Activated CD8-positive, alpha-beta memory T cell treated with anti-CD3 and anti-CD28 coated beads for 1 hour (primary cell): ENCODE measurements at places on chromosomes 12 and 14.

DNA sequence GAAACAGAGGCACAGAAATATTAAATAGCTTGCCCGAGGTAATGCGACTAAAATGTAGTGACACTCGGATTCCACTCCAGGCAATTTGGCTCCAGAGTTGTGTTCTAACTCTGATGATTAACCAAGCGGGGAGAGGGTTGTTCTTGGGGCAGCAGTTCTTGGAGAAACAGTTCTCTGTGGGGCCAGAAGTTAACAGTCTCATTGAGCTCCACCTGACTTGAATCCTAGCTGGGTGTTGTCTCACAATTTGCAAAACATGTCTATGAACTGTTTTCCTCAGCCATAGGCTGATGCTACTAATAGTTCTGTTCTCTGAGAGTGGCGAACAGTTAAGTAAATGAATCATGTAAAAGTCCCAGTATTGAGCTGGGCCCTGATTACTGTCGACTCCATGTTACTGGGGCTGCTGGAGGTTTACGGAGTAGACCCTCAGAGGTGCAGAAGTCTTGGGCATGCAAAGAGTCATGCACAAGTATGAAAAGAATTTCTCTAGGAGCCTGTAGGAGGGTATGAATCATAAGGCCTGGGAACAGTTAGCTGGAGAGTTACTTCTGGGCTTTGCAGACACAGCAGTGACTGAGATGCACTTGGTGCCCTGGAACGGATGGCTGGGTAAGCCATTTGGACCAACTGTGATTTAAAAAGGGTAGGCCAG, 15.4 kb upstream of the NIN start:
- DNase-seq, result no peak

GRCh38 chr12:23767834-23768233, 181.6 kb downstream of the SOX5 start:
- DNase-seq, result no peak

DNA sequence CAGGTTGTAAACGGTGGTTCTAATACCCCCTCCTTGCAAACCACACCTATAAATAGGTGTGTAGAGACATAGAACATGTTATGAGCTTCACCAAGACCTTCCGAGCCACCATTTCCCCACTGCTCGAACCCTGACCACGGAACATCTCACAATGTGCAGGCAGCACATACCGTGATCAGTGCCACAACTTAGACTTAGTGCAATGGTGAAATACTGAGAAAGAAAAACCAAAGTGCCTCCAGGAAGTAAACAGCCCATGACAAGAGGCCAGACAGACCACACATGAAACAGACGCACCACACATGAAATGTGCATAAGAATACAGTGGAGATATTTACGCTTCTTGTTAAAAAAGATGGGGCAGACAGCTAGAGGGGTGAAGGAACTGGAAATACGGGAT, 166.9 kb upstream of the CCND2 start:
- DNase-seq, result no peak

GRCh38 chr12:26631846-26632245, 201.1 kb downstream of the ITPR2 start:
- DNase-seq, result no peak

DNA sequence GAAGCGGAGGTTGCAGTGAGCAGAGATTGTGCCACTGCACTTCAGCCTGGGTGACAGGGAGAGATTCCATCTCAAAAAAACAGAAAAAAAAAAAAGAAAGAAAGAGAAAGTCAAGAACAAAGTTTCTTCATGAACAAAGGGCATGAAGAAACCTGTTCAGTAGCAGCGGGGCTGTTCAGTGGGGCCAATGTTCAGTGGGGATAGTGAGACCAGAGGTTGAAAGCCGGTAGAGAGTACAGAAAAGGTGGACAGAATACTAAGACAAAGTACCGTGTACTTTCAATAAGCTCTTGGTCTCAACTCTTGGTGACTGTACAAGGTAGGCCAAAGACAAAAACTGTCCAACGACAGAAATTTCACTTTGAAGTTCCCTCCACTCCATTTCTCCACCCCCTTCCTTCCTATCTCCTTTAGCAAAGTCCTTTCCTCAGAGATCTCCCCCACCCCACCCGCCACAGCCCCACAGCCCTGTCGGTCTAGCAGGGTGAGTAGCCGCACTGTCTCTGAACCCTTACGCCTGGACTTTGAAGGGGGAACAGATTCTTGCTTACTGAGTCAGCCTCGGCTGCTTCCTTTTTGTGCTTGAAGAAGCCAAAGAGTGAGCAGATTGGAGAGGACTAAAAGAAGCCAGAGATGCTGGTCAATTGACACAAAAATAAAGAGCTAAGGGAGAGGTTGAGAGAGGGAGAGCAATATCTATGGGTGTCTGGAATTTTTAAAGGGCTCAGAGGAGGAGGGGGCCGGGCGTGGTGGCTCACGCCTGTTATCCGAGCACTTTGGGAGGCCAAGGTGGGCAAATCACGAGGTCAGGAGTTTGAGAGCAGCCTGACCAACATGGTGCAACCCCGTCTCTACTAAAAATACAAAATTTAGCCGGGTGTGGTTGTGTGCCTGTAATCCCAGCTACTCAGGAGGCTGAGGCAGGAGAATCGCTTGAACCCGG, 44.2 kb upstream of the FOS start:
- no peak for DNase-seq

GRCh38 chr12:100661300-100661951, 87.9 kb downstream of the GAS2L3 start:
- no peak for DNase-seq

GRCh38 chr12:113852695-113853490, 113.2 kb downstream of the RBM19 start:
- DNase-seq, result no peak

DNA sequence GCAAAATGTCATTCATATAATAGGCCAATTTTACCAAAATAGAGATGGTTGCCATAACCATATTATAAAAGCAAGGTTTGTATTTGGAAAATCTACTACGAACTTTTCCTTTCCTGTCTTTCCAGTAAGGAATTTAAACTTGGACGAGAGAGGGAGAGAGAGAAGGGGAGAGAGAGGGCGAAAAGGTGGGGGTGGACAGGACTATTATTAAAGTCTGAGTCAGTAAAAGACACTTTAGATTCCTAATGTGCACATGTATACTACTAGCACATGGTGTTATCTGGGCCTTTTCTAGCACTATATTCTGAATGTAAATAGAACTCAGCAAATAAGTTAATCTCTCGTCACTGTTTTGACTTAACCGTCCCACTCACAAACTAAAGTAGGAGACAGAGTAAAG, 30.4 kb upstream of the FBLN5 start:
- no peak for DNase-seq

DNA sequence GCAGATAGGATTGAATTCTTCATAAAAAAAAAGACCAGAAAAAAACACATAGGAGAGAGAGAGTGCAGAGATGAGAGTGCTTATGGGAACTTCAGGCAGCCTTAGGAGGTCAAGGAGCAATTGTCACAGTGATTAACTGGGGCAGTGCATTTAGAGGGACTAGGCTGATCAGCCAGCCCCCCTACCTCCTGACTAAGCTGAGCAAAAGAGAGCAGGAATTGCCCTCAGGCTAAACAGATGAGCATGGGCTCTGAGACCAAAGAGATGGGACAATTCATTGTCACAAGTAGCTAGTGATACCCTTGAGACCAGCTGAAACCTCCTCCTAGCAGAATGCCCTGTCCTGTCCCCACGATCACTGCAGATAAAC, 124.0 kb downstream of the BTG1 start:
- no peak for DNase-seq

DNA sequence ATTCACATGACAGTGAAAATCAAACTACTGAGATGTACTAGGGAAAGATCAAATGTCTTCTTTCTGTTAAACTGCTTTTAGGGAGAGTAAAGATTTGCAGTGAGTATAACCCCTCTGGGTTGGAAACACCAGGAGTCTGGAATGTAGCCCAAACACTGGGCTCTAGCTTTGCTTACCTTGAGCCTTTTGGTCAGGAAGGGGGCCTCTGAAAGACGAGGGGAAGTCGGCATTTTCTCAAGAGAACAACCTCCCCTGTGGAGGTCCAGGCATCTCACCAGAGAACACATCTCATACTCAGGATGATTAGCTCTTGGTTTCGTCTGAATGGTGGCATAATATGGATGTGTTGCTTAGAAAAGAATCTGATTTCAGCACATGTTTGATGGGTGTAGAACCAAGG, 169.0 kb downstream of the ZFP36L1 start:
- no peak for DNase-seq

DNA sequence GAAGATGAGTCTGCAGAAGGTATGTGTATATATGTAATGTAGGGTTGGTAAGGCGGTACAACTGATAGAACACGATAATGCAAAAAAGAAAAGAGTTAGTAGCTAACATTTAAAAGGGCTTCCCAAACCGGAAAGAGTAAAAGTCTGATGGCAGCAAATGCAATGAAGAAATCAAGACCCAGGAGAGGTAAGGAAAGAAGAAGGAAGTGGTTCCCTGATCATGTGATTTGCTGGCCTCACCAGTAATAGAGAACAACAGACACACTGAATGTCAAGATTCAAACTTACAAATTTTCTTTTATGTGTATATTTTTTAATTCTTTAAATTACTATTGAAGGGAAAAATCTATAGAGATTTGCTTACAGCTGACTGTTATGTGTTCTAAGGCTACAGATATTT, 18.4 kb downstream of the ZFC3H1 start:
- no peak for DNase-seq

GRCh38 chr12:108647585-108648287, 14.0 kb upstream of the SELPLG start:
- no peak for DNase-seq

DNA sequence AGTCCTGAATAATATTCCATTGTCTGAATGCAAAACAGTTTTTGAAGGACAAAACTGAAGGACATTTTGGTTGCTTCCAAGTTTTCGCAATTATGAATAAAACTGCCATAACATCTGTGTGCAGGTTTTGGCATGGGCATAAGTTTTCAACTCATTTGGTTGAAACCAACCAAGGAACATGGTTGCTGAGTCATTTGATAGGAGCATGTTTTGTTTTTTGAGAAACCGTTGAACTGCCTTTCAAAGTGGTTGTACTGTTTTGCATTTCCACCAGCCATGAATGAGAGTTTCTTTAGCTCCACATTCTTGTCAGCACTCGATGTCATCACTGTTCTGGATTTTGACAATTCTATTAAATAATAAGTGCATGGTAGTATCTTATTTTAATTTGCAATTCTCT, 23.0 kb upstream of the GSG1 start:
- no peak for DNase-seq

- no peak for DNase-seq
Observed at GRCh38 chr12:1885599-1886245, 32.7 kb downstream of the CACNA2D4 start.

DNA sequence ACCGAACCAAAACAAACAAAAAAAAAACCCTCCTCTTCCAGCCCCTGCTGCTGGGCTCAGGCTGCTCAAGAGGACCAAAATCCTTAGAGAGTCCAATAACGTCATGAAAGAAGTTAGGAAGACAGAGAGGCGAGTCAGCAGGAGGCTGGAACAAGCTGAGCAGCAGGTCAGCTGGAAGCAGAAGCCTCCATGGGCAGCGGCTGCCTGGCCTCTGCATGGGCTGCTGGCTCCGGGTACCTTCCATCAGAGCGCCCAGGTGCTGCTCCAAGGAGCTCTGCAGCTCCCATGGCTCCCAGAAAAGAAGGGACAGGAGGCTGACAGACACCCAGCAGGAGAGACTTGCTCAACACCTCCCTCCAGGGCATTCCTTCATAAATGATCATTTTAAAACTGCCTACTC, 3.2 kb upstream of the KRT2 start:
- DNase-seq, result no peak

DNA sequence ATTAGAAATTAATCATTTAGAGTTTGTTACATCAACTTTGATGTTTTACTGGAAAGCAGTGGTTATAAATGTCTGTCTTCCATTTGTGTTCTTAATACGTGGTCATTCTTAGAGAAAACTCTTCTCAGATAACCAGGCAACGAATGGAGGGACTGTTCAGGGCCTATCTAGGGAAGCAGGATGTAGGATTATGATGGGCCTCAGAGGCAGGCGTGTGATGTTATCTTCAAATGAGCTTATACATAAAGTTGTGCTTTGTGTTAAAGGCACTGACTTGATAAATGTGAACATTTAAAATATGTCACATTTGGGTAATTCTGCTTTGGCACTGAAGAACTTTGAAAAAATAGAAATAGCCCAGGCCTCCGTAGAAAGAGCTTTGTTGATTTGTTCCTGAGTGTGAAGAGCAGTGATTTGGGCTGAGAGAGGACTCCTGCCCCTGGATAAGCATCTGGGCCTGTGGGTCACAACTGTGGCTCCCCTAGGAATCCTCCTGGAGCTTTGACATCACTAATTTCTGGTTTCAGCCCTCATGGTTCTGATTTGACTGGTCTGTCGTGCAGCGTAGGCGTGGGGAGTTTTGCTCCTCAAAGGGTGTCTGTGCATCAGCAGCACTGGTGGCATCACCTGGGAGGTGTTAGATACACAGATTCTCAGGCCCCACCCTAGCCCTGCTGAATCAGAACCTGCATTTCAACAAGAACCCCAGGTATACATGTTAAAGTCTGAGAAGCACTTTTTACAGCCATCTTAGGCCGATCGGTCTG, 55.4 kb downstream of the SAMD4A start:
- DNase-seq, result no peak

GRCh38 chr12:119784673-119785072, 92.4 kb downstream of the CIT start:
- DNase-seq, result no peak

DNA sequence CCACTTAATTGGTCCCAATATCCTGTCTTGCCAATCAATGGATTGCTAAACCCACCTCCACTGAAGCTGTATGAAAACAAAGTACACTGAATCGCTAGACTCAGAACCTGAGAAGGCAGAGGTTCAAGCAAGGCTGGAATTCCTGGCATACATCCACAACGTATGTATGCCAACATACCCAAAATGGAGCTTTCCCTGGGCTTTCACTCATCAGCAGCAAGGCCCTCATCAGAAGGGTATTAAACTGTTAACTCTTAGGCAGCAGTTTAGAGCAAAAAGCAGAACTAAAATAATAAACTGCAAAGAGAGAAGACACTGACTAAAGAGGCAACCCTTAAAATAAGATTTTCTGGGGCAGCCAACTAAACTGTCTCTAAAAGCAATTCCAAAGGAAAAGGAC, 13.6 kb downstream of the MED13L start:
- DNase-seq, result no peak

- DNase-seq, result no peak
Observed at GRCh38 chr14:76644855-76645518, 116.3 kb upstream of the VASH1 start.

DNA sequence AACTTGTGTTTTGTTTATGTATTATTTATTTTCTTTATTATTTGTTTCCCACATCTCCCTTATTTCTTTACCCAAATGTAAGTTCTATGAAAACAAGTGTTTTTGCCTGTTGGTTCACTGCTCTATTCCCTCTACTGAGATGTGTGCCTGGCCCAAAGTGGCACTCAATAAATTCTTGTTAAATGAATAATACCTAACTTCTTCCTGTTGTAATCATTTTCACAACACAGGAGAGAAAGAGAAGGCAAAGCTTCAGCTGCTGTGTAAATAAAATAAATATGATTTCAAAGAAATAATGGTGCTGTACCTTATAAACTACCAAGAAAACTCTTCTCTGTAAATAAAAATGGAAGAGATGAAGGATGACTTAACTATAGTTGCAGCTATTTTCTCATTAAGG, 116.2 kb downstream of the TRHDE start:
- no peak for DNase-seq

- DNase-seq, result no peak
Observed at GRCh38 chr14:94171208-94171607, 2.9 kb upstream of the PPP4R4 start.

- DNase-seq, result no peak
Observed at GRCh38 chr12:16564675-16565074, 41.3 kb downstream of the LMO3 start.
